ENCODE measurements at places on chromosomes 16 and 17.

DNA sequence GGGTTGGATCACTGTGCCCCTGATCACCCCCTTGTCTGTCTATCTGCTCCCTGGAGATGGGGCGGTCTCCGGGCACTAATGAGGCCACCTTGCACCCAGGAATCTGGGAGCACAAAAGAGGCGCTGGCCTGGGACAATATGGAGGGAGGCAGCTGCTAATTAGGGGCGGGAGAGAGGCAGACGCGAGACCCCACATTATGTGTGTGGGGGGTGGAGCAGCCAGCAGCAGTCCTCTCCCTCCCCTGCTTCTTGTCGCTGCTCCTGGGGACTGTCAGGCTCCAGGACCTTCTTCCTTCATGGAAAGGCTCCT lies 324 bp upstream of the HCRT start:
- DNase-seq = no peak

DNA sequence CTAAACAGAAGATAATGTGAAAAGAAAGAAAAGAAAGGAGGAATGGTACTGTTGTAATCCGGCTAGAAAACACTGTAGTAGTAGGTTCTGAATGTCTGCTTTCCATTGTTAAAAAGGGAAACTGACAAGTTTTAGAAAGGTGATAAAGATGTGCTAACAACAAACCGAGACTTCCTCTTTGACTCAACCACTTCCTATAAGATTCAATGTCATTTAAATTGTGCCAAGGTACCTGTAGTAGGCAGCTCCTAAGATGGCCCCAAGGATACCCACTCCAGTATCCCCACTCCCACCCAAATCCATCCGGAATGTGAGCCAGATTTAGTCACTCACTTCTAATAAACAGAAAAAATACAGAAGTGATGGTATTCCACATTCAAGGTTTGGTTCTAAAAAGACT lies 31.2 kb downstream of the XYLT1 start:
- DNase-seq = no peak

DNA sequence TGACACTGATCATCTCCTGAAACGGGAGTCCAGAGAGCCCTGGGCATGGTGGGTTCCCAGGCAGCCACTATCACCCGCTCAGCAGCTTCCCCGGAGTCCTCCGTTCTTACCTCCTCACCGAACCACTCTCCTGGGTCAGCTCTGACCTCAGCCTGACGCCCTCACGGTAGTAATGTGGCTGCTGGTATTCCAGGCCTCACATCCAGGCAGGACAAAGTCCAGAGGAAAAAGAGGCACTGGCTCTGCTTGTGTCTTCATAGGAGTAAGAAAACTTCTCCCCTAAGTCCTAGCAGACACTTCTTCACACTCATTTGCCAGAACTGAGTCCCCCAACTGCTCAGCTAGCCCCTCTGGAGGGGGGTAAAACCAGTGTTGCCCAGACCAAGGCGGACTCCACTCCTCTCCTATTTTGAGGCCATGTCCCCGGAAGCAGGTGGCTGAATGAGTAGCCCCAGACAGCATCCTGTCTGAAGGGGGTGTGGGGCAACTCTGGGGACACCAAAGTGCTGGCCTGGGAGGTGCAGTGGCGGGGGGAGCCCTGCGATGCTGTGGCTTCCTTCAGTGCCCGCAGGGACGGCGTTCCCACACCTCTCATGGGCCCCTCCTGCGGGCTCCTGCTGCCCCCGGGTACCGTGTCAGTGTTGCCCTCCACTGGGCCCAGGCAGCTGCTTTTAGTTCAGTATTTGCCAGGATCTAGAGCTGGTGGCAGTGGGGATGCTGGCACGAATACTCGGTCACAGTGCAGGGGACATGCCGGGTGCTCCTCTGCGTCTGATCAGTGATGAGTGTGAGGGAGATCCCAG lies 5.4 kb downstream of the FSCN2 start:
- DNase-seq = no peak

DNA sequence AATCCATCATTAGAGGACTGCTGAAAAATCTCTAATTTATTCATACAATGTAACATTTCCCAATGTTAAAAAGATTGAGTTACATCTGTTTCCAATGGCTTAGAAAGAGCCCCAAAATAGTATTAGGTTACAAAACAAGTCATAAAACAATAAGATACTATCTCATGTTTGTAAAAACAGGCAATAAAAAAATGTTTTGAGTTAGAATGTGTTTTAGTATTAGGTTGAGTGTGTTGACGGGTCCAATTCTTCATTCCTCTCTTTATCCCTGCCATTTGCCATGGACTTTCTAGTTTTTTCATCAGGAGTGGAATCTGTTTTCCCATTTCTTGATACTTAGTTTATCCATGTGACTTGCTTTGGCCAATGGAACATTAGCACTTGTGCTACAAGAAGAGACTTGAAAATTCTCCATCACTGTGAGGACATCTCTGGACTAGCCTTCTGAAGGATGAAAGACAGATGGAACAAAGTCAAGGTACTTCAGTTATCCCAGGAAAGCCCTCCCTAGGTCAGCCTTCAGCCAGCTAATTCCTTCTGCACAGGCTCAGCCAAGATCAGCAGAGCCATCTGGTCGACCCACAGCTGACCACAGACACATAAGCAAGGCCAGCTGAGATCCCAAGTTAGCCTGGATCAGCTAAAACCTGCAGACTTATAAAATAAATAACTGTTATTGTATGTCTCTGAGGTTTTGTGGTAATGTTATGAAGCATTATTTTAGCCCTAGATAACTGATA lies 83.3 kb downstream of the HS3ST3A1 start:
- DNase-seq = no peak

DNA sequence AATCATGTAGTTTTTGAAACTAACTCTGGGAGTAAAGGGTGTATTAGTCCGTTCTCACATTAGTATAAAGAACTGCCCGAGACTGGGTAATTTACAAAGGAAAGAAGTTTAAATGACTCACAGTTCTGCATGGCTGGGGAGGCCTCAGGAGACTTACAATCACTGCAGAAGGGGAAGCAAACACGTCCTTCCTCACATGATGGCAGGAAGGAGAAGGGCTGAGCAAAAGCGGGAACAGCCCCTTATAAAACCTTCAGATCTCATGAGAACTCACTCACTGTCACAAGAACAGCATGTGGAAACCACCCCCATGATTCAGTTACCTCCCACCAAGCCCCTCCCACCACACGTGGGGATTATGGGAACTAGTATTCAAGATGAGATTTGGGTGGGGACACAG lies 256.5 kb upstream of the TNRC6C start:
- no peak for DNase-seq

- DNase-seq = no peak
These were observed 6.2 kb upstream of the SLC7A6 start for GRCh38 chr16:68257906-68258800.

DNA sequence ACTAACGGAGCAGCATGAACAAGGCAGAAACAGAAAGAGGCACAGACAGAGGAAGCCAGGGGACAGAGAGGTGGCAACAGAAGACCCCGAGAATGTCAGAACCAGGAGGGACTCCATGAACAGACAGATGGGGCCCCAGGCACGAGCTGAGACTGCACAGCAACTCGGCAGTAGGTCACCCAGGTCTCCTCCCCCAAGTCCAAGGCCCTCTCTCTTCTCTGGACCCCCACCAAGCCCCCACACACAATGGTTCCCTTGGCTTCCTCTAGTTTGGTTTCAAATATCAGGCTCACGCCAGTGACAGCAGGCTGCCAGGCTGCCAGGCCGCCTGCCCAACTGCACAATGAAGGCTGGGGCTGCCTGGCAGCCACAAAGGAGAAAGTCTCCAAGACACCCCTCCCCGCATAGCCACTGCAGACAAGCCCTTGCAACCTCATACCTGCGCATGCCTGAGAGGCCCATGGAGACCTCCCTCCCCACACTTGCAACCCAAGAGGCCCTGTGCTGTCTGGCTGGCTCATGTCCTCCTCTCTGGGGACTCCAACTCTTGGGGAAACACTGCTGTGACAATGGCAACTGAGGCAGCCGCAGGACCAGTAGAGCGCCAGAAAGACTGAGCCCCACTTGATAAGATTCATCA lies 54.8 kb downstream of the PIMREG start:
- no peak for DNase-seq

GRCh38 chr16:72013389-72013788 lies 4.8 kb downstream of the DHODH start:
- DNase-seq = peak; percentile 9

- DNase-seq = no peak
These were observed 80.6 kb upstream of the SALL1 start for GRCh38 chr16:51231702-51232101.

DNA sequence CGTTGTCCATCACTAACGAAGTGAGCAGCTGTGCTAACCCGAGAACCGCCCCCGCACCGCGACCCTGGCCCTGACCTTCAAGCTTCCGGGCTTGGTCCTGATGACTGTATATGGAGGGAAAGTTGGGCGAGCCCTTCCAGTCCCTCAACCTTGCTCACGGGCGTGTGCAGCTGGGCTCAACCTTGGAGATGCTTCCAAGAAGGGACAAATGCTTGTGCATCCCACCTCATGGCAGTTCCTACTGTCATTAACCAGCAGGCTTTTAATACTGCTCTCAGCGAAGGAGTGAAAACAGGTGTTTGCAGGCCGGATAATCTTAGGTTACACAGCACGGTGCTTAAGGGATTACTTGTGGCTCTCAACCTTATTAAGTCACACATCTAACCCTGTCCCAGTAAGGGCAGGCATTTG lies 33.5 kb downstream of the SRL start:
- no peak for DNase-seq

DNA sequence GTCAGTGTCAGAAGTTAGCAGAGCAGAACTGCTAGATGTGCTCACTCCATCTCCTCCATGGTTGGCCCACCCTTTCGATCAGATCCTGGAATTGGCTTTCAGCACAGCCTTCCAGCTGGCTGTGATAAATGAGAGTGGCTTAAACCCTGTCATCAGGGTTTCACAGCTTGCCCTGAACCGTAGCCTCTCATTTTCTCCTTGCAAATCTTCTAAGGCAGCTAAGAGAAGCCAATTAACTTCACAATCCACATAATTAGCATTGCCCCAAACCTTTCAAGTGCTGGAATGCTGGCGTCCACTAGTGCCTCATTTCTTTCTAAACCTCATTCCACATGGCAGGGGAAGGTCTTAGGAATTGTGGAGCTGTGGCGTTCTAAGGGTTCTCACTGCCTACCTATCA lies 21.7 kb downstream of the MILR1 start:
- no peak for DNase-seq
